ENCODE measurements at places on chromosomes 1 and 21.

DNA sequence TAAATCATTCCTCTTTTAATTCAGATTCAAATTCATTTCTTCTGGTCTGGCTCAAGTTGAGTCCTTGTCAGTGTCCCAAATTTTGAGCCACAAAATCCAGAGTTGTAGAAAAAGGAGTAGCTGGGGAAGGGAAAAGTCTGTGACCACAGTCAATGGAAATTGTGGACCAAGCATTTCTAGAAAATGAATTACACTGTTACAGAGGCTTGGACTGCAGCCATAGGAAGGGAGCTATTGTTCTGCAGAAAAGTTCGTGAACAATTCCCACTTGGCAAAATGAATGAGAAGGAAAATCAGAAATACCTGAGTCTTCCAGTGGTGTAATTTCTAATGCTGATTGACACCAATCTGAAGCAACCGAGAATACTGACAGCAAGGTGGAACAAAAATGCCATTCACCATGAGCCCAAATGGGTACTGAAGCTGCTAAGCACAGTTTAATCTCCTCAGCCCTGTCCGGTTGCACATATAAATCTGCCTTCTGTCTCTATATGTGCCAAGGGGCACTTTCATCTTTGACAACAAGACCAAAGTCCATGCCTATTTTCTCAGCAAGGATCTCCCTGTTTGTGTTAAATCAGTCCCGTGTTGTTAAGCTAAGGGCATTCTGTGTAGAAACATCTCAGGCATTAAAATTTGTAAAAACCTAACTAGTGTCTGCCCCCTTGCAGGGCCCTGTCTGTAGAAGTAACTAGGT, 51.3 kb downstream of the TEX35 start:
- no peak for DNase-seq

- DNase-seq = no peak
Observed at GRCh38 chr1:91617285-91617765, 116.7 kb downstream of the CDC7 start.

- peak; percentile 85 for DNase-seq
Observed at GRCh38 chr21:40841524-40842196, 5.3 kb downstream of the DSCAM start.

DNA sequence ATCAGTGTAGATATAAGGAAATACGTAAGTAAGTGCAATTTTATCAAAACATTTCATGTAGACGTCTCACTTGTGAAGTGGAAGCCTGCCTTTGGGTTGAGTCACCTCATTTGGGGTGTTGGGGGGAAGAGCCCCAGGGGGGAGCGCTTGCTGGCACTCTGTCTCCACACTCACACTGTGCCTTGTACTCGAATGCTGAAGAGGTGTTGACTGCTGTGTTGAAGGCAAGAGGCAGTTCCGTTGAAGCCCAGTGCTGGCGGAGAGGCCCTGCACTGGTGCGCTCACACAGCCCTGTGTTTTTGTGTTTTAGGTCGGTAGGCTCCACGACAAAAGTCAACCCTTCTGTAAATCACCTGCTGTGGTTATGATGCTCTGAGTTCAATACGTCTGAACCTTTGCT, 131.9 kb upstream of the COL6A1 start:
- no peak for DNase-seq

DNA sequence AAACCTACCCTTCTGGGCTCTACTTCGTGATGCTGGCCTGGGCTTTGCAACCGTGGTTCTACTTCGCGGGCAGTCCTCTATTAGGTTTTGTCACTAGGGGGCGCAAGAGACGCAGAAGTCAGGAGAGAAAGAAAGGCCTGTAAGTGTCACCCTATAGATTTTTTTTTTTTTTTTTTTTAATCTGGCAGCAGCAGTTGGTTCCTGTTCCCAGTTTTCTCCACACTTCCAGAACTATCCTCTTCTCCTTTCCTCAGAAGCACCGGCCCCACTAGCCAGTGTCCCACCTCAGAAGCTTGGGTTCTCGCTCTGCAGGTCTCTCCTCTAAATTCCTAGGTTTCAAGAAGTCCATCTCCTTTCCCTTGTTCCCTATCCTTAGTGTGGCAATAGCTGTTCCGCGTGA, 9.1 kb upstream of the LCE2D start:
- DNase-seq = peak; percentile 39

GRCh38 chr1:184072376-184072775, 20.8 kb downstream of the TSEN15 start:
- no peak for DNase-seq

Data from NCI-H1436 (cell line).